ENCODE measurements at places on chromosomes 2 and 18. TPM values are rescaled to one million over a fixed set of nuclear protein-coding genes. Genes with fewer than 3 reads are reported as not detected.

- no peak for DNase-seq
- no peak overlapping the region for H3K27ac ChIP-seq
- no peaks in the 10 kb centered on the region for H3K36me3 ChIP-seq
- no peaks in the 10 kb centered on the region for H3K4me1 ChIP-seq
- H3K4me3 ChIP-seq: no peak overlapping the region
Measured at GRCh38 chr2:115162494-115163293, 720.3 kb downstream of the DPP10 start.

DNA sequence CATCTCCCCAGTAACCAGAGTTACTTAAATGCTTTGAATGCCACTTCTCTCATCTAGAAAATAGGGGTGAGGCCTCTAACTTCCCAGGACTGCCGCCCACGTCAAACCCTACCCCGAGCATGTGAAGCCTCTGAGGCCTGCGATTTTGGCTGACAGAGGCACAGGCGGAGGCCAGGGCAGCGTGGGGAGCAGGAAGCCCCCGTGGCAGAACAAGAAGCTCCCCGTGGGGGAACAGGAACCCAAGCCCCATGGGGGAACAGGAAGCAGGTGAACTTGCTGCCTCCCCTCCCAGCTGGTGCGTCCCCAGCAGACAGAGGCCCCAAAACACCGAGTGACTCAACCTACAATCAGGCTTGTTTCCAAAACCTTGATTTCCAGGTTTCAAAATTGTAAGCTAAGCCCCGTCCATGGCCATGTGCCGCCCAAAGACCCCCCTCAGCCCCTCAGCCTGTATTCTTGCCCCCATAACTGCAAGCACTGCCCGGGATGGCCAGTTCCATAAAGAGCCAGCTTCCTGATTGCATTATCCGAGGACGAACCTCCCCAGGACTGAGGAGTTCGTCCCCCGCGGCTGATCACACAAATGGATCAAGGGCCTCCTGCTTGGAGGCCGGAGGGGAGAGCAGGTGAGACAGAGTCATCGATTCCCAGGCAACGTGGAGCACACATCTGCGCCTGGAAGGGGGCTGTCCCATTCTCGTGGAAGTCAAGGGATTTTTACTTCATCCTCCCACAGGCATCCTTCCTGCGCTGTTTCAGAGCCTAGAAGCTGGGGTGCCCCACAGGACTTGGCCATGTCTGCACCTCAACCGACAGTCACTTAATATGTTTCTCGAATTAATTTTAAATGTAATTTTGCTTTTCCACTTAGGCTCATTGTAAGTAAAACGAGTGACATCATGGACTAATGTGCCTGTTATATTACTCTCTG, 36.3 kb upstream of the CTDP1 start:
- no peaks in the 10 kb centered on the region for H3K36me3 ChIP-seq
- H3K27ac ChIP-seq: no peak overlapping the region

DNA sequence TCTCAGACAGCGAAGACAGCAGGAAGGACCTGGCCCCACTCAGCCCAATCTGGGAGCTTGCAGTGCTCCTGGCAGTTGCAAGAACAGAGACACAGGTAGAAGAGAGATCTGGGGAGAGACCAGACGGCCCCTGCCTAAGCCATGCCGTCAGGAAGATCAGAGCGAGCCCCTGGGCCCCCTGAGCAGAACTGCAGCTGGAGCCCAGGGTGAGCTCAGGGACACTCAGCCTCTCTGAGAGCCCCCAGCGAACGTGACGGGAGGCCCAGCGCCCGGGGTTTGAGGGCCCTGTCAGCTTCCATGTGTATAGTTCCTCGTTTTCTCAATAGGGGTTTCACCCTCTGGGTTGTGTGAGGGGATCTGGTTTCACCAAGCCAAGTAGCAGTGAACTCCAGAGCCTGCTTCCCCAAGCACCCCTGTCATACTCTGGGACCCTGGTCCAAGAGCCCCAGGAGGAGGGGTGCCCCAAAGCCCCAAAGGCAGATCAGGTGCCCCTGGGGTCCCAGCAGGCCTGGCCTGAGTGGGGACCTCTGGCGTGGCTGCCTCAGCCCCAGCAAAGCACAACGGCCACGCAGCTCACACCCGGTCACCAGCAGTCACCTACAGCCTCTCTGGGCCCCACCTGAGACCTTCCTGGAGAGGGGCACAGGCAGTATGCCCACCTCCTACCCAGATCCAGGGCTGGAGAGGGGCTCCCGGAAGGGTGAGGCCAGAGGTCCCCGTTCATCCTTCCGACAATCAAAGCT, 431.3 kb upstream of the MYT1L start:
- H3K27ac ChIP-seq: no peak overlapping the region
- no peak overlapping the region for H3K4me3 ChIP-seq
- no peak for DNase-seq
- no peaks in the 10 kb centered on the region for H3K4me1 ChIP-seq
- no peaks in the 10 kb centered on the region for H3K36me3 ChIP-seq

- H3K36me3 ChIP-seq: no peaks in the 10 kb centered on the region
- no peaks in the 10 kb centered on the region for H3K27me3 ChIP-seq
- no peaks in the 10 kb centered on the region for H3K4me1 ChIP-seq
- DNase-seq: no peak
Measured at GRCh38 chr2:193806088-193806774, 1611.5 kb upstream of the TMEFF2 start.

DNA sequence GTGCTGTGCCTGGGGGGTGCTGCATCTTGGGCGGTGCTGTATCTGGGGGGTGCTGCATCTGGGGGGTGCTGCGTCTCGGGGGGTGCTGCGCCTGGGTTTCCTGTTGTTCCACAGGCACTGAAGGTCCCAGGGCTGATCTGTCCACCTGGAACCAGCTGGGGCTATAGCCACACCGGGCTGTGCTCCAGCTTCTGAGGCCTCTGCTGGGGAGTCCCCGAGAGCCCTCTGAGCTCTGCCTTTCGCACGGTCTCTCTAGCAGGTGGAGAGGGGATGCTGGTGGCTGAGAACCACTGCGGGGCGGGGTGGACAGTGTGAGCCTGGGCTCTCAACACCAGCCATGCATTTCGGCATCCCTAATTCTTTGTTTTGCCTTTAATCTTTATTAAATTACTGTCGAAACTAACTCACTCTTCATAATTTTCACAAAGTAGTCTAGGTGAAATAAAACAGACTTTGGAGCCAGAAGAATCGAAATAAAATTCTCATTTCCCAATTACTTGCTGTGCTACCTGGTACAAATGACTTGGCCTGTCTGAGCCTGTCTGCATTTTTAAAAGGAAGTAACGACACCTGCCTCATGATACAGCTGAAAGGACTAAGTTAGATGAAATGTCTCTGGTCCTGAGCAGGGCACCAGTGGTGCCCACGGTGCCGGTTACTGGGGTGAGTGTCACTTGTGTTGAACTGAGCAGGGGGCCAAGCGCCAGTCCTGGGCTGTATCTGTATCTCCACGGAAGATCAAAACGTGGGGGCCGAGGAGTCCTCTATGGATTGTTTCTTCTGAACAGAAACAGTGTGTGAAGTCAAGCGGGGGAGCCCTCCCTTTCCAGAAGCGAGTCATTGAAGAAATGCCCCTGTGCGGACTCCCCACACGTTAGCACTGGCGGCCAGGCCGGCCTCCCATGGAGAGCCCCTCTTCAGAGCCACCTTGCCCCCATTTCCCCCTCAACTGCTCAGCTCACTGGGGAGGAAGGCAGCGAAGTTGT, 142.0 kb downstream of the ASB1 start:
- no peak overlapping the region for H3K27ac ChIP-seq
- no peaks in the 10 kb centered on the region for H3K4me1 ChIP-seq
- no peak for DNase-seq
- H3K27me3 ChIP-seq: no peaks in the 10 kb centered on the region

The RAMP1 gene
- 21.1 TPM for total RNA-seq

The RAD51AP2 gene
- not detected for total RNA-seq

All from activated T-helper 1 cell treated with anti-CD3 and anti-CD28 coated beads, Interleukin-12 subunit alpha, Interleukin-12 subunit beta, Interleukin-2, Interleukin-4 antibody, amounts not matched to agents 30 ng/mL and 10 ng/mL and 1 ng/mL, durations not matched to agents 14 hours and 24 hours and 36 hours (primary cell).